ENCODE measurements at places on chromosomes 12 and 14.

DNA sequence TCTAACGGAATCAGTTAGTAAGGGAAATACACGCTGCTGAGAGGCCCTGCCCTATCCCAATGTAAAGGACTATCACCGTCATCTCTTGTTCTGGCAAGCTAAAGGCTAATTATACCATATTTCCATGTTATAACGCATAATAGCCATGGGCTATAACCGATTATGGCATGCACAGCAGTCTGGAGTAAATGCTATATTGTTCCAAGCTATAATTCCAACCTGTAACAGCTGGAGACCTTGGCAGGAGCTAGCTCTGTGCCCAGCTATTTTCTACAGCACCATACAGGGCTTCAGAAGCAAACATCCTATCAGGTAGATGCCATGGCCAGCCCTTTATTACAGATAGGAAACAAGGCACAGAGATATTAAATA, 26.3 kb downstream of the SYNE3 start:
- DNase-seq = no peak

DNA sequence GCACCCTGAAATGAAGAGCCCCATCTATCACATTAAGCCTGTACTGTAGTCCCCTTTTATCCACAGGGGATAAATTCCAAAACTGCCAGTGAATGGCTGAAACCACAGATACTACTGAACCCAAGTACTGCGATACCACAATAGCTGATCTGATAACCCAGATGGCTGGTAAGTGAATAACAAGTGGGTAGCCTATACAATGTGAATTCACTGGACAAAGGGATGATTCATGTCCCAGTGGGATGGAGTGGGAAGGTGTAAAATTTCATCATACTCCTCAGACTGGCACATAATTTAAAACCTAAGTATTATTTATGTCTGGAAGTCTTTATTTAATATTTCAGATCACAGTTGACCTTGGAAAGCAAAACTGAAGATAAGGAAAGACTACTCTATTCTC, 201.3 kb downstream of the GPHN start:
- no peak for DNase-seq

DNA sequence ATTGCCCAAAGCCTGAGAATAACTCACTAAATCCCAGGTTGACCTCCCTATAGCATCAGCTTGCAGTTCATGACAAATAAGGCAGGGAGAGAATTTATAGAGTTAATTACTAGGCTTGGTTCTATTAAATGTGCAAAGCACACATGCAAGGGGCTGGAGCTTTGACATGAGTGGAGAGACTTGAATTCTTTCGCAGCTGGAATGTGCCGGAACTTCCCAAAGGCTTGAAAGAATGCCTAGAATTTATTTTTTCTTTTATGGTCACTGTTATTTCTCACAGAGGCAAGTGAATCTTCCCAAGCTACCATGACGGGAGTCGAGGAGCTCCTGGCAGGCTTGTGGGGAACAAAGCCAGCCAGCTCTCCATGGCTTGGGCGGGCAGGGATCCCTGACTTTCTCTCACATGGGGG, 95.5 kb upstream of the USP44 start:
- no peak for DNase-seq

- no peak for DNase-seq
These were observed 312.1 kb downstream of the VRK1 start for GRCh38 chr14:97109234-97109633.

DNA sequence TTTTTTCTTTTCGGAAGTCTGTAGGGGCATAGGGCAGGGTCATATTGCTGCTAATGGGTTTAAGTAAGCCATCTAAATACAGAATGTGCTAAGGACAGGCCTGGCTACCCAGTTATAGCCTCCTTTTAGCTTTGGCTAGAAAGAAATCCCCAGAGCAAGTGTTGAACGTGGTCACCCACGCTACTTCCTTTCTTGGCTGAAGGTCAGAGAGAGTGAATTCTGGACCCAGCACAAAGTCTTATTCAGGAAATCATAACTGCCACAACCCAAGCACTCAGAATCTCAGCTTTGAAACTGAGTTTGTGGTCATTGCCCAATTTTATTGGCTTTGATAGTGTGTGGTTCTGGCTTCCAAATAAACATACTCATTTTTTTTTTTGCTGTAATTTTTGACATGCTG, 542.1 kb upstream of the ATP2B1 start:
- no peak for DNase-seq

GRCh38 chr12:7512553-7512952, 9.0 kb upstream of the CD163 start:
- DNase-seq = no peak

DNA sequence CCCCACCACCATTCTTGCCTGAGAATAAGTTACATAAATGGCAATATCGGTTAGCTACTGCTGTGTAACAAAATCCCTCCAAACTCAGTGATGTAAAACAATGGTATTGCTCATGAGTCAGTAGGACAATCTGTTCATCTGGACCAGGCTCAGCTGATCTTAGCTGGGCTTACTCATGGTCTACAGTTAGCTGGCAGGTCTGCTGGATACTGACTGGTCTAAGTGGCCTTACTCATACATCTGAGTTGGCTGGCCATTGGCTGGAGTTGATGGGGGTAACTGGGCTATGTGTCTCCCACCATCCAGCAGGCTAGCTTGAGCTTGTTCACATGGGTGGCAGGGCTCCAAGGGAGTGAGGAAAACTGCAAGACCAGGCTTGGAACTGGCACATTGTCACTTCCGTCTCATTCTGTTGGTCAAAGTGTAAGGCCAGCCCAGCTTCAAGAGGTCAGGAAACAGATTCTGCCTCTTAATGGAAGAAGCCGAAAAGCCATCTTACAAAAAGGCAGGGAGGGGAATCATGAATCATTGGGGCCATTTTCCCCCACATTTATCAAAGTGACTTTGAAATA, 56.7 kb upstream of the CHGA start:
- DNase-seq = no peak

GRCh38 chr14:70920608-70921007, 13.3 kb downstream of the PCNX1 start:
- DNase-seq = no peak

- DNase-seq = no peak
These were observed 124.8 kb downstream of the C12orf75 start for GRCh38 chr12:105455261-105455660.

GRCh38 chr12:62533755-62534107, 67.1 kb downstream of the MON2 start:
- DNase-seq = no peak

DNA sequence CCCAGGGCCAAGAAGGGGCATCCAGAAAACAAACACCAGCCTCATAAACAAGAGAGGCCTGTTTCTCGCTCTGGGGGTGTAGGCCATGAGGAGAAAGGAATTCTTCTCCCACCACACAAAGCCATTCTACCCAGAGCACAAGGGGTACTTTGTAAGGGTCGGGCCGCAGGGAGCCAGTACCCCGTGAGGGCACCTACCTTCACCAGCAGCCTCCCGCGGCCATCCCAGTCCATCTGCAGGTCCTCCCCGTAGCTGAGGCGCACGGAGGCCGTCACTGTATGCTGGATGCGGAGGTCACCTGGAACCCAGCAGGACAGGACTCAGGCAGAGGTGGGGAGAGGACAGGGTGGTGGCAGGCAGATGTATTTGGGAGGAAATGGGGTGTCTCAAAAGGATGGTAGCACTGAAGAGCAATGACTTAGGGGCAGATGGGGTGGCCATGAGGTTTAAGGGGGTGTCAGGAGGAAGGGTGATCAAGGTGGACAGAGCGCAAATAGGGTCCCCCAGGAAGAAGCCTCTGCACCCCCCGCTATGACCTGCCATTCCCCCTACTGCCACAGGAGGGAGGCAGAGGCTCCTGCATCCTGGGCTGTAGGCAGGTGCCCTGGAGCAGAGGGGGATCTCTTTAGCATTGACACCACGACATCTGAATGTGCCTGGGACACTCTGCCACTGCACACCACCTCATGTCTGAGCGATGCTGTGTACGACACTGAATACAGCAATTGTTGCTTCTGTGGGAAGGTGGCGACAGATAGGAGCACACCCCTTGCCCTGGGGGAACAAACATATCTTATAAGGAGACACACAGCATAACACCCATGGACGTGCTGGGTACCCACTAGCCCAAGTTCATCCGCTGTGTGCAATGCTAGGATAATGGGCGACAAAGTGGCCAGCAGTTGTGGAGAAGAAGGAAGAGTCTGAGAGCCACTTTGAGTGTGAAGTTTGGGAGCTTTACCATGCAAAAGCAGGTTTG, 61.4 kb downstream of the VWF start:
- DNase-seq = peak; percentile 10

GRCh38 chr12:107794451-107794850, 19.9 kb downstream of the ASCL4 start:
- no peak for DNase-seq

DNA sequence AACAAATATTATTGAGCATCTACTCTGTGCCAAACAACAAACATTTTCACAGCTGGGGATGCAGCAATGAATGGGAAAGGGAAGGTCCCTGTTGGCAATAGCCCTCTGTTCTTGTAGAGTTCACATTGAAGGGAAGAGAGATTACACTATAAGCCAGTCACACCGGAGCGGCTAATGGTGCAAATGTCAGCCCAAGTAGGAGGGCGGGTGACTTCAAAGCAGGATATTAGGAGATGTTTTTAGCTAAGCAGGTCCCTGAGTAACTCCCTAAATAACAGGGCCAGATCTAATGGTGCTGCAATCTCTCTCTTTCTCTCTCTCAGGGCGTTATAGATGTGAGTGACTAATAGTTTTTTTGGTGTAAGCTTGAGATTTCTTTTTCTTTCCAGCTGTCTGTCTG, 30.7 kb downstream of the FLVCR2 start:
- DNase-seq = no peak

GRCh38 chr12:54012631-54013409, 4.0 kb downstream of the HOXC8 start:
- DNase-seq = no peak

- no peak for DNase-seq
These were observed 93.6 kb upstream of the CNOT2 start for GRCh38 chr12:70149665-70150064.

DNA sequence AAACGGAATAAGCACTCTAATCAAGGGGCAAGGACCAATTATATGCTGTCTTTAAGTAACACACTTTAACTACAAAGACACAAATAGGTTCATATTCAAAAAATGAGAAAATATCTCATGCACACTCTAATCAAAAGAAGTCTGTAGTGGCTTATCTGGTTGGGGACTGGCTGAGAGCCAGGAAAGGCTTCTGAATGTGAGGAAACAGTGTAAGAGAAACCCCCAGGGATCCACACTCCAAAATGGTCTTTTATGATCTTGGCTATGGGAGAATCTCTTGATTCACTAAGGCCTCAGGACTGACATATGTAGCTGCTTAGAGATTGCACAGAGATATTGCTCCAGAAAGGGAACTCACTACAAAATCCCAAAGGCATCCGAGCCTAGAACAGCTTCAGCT, 10.3 kb downstream of the CTSG start:
- no peak for DNase-seq

DNA sequence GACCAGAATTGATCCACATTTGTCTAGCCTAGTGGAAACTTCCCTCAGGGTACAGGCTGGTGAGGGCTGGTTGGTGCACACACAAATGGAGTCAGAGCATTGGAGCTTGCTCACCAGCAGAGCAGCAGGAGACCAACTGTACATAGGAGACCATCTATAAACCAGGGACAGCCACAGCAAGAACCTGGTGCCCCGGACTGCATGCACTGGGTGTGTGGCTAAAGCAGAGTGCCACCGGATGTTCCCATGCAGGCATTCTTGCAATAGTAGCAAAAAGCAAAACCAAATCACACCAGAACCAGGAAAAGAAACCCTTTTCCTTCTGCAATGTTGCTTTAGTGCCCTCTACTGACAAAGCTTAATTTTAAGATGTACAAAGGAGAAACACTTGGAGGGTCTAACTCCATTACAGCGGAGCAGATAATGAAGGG, 136.4 kb downstream of the MDGA2 start:
- DNase-seq = no peak

DNA sequence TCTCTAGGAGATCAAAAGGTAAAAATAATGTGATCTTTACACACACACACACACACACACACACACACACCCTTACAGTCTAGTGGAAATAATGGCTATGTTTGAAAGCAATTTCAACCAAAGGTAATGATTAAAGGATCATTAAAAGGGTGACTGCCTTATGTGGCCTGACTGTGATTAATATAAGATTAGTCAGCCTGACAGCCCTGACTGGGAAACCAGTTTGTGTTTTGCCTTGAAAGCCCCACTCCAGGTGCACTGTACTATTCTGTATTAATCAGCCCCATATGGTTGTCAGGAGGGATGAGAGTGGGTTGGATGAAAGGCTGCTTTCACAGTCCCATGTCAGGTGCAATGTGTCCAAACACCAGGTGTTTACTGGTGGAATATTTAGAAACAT, 10.5 kb downstream of the RASSF9 start:
- DNase-seq = no peak

DNA sequence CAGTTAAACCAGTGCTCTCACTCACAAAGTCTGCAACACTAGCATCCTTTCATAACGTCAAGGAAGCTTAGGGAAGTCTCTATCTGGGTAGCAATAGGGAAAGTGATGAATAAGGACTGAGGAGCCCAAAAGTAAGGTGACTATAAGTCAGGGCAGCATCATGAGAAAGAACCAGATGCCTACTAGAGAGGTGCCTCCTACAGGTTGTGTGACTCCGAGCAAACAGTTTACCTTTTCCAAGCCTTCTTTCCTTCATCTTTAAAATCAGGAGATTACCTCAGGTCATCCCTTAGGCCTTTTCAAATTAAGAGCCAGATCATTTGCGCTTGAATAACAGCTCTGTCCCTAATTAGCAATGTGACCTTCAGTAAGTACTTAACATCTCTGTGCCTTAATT, 40.2 kb downstream of the RTN1 start:
- no peak for DNase-seq

DNA sequence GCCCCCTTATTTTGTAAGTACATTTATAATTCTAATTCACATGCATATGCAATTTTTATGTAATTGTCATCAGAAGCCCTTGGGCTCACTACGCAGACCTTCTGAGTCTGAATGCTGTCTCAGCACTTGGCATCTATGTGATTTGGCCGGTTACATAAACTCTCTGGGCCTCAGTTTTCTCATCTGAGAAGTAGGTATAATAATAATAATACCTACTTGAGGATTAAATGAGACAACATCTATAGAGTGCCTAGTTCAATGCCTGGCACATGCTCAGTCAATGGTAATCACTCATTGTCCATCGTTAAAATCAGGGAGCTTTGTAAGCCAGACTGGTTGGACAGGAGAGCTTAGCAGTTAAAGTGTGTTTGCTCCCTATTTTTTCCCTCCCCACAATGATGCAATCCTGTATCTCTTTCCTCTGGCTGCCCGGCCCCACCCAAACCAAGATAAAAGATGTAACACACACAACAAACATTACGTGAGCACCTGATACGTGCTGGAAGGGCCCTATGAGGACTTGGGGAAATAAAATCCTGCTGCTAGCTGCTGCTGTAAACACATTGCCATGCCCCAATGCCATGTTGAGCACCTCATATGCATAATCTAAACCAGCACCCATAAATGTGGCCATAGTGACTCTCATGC, 235.0 kb downstream of the CRADD start:
- no peak for DNase-seq

- no peak for DNase-seq
These were observed 141.6 kb upstream of the PELI2 start for GRCh38 chr14:55976655-55977054.

- DNase-seq = no peak
These were observed 161.2 kb downstream of the DAD1 start for GRCh38 chr14:22427771-22428231.

Measured in amygdala (tissue), 56 donors.